NAMALWA (cell line): ENCODE measurements at places on chromosomes 4 and X.

DNA sequence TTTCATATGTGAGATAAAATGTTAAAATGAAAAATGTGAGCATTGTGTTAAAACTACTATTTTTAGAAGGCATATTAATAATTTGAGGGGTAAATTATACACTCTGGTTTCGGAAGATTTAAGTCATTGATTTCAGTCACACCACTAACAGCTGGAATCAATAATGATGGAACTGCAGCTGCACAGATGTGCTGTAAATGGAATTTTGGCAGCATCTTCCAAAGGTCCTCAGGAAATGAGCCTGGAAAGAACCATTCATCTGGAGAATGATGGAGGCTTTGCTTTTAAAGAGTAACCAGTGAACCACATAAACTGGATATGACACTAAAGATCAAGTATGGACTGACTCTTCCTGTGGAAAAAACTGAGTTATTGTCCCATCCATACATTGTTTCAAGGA is 759.0 kb upstream of the EPHA5 start:
- DNase-seq = no peak

DNA sequence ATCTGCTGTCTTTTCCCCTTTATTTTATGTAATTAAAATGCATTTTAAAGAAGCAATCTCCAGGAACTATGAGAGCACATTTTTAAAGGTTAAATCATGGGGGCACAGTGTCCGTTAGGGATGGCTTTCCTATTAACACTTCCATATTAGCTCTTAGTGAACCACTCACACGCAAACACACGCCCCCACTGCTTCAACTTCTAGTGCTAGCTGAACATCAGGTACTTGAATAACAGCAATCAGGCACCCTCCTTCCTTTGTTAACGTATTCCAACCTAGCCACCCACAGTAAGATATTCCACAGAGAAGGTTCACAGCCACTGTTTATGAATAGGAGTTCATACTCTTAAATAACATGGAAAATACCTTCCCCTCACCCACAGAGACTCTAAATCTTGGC is 9.3 kb downstream of the TMEM255A start:
- DNase-seq = peak; percentile 11

DNA sequence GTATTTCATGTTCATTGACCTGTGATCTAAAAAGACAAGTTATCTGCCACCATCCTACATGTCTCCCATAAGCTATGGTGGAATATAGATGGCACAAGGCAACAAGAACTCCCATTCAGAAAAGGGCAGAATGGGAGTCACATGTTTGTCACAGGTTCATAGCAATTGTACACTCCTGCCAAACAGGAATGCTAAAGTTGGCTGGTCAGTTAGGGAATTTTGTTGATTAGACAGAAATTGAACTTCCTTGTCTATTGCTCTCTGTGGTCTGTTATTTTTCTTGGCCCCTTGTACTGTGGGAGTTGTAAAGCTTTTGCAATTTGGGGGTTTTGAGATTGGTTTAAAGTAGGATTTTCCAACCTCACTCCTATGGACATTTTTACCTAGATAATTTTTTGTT is 101.7 kb upstream of the SOD3 start:
- DNase-seq = no peak

GRCh38 chr4:77203380-77204197 is 46.6 kb downstream of the CCNG2 start:
- DNase-seq = peak; percentile 89

DNA sequence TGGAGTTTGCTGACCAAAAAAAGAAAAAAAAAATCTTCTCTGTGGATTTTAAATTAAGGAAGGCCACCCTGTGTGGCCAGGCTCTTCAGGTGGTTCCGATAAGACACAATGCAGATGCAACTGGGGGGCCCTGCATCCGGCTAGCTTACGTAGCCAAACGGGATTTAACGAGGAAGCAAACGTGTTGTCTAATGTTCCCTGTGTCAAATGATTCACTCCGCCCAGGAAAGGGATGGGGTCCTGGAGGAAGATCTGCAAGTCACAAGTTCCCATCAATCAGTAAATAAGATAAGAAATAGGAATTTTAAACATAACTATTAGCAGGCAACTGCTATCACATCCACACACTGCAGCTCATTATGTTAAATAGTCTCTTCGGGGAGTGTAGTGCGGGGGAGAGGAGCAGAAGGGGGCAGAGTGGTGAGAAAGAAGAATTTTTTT is 216.4 kb upstream of the GYPA start:
- DNase-seq = no peak

GRCh38 chrX:39070009-39070408 is 268.8 kb downstream of the MID1IP1 start:
- no peak for DNase-seq

DNA sequence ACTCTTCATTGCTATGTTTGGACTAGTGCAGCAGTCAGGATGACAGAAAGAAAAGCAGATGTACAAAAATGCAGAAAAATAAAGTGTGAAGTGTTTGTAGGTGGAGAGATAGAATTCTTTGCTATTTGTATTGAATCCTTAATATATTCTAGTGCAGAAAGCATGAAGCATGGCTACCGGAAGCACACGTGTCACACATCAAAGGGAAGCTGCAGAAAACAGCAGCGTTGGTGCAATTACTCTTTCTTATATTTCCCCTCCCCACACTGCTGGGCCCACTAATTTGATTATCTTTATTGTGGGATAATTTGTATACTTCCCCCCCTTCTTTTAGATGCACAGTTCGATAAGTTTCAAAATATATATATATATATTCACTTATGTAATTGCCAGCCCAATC is 35.9 kb upstream of the TAPT1 start:
- DNase-seq = peak; percentile 85

DNA sequence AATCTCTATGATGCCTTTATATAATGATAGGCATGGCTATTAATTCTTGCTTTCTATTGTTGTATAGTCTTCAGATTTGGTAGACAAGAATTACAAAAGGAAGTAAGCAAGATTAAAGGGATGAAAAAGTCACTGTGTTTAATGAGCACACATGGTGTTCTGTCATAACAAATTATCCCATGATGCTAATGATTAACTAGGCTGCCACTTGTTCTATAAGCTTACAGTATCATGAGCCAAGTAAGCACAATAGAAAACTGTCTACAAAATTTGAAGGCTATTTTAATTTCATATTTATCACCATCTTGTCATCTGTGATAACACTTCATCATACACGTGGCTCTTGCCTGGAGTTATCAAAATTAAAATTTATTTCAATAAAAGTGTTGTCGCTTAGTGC is 466.7 kb downstream of the GASK1B start:
- no peak for DNase-seq

GRCh38 chr4:150297861-150298474 is 219.7 kb downstream of the DCLK2 start:
- DNase-seq = peak; percentile 67

DNA sequence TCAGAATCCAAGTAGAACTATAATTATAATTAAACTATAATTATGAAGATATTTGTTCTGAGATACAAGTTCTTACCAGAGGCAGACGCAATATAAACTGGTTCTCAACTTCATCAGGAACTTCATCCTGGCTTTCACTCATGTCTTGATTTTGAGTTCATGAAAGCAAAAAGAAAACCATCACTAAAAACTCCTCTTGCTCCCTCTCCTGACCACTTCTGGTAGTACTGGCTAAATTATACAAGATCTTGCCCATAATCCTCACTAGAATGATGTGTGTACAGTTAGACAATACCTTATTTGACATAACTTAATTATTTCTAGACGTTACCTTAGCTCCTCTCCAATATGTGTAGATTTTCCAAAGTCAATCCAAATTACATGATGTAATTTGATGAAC is 3.7 kb downstream of the TAF7L start:
- DNase-seq = peak; percentile 68

- DNase-seq = no peak
Observed at GRCh38 chrX:42399632-42400024, 378.3 kb downstream of the PPP1R2C start.

GRCh38 chr4:184649971-184650855 is 675 bp downstream of the PRIMPOL start:
- DNase-seq = peak; percentile 44

DNA sequence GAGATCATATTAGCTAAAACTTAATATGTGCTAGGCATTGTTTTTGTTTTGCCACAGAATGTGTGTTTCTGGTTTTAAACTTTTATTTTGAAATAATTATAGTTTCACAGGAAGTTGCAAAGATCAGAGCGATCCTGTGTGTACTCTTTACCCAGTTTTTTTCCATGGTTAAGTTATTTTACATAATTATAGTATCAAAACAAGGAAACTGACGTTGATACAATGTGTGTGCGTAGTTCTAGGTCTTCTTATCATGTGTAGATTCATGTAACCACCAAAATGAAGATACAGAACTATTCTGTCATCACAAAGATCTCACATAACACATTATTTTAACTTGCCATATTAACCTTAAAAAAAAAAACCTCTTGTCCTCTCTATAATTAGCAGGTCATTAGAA is 69.2 kb downstream of the BLTP1 start:
- DNase-seq = no peak

GRCh38 chr4:1285790-1286553 is 3.7 kb upstream of the MAEA start:
- peak; percentile 68 for DNase-seq

DNA sequence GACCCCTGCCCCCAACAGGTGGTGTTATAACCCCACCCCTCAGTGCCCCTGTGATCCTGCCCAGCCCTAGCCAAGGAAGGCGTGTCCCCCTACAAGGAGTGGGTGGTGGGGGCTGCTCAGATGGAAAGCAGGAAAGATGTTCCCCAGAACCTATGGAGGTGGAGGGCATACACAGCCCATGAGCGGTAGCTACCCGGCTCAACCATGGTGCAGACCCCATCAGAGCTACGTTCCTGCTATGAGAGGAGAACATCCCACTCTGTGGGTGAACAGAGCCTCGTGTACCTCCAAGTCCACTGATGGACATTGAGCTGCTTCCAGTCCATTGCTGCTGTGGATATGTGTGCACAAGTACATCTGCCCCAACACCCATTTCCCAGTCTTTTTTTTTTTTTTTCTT is 71.1 kb downstream of the SHOX start:
- DNase-seq = no peak

DNA sequence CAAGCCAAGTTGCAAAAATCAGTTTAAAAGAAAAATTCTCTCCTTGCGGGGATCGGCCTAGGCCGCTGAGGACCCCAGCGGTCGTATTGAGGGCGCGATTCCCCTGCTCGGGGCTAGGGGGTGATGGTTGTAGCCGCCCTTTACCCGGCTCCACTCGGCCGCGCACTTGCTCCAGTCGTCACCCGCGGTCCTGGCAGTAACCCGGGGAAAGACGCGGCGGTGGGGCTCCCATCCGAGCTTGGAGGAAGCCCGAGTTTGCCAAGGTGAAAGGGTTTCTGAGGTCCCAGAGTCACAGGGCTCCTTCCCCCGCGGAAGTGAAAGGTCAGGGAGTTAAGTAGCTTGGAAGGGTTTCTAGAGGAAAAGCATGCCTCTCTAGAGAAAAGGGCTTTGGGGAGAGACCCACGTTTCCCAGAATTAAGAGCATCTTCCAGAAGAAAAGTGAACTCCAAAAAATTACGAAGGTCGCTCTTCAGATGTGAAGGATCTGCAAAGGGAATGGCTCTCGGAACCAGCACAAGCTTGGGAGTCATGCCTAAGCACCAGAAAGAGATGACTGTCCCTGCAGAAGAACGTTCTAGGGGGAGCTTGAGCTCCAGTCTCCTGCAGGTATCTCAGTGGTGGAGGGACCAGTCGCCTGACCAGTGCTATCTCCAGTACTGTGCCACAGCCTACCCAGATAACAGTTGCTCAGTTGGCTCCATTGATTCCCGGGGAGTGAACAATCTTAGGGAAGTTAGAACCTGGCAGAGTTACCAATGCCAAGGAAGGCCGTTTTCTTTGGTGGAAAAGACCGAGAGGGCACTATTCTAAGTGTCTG is 875 bp downstream of the LAP3 start:
- DNase-seq = peak; percentile 44

DNA sequence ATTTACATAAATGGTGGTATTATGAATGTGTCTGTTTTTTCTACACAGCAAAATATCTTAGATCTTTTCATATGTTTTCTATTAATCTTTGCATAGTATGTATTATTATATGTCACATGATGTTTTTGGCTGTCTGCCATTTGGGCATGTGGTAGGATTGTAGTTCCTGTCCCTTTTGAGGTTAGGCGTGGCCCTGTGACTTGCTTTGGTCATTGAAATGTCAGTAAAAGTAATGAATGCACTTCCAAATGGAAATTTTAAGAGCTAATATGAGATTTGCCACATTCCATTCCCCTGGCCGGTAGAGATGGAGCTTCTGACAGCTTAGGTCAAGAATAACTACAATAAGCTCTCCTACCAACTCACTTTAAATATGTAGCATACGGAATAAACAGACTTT is 45.1 kb downstream of the JADE3 start:
- no peak for DNase-seq

DNA sequence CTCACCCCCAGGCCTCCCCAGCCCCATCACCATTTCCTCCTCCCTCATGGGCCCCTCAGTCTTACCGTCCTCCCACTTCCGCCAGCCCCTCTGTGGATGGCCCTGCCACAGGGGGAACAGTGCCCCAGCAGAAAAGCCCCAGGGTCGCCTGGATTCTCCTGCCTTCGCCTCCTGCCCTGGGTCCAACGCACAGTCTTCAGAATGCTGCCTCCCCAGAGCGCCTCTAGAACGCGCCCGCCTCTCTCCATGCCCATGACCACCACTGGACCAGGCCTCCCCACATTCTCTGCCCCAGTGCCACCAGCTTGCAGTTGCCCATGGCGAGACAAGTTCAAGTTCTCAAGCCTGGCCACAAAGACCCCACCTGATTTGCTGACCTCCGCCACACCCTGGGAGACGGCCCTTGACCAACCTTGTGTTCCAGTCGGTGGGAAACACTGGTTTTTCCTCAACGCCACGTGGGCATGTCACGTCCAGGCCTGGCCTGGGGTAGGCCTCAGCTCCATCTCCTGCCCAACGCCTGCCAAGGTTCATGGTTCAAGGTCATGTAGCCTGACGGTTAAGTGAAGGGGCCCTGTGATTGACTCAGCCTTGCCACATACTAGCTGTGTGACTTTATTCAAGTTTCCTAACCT is 634 bp upstream of the PLXNB3 start:
- no peak for DNase-seq
